Suppressor macrophage (primary cell): ENCODE measurements at places on chromosomes 6 and 20.

DNA sequence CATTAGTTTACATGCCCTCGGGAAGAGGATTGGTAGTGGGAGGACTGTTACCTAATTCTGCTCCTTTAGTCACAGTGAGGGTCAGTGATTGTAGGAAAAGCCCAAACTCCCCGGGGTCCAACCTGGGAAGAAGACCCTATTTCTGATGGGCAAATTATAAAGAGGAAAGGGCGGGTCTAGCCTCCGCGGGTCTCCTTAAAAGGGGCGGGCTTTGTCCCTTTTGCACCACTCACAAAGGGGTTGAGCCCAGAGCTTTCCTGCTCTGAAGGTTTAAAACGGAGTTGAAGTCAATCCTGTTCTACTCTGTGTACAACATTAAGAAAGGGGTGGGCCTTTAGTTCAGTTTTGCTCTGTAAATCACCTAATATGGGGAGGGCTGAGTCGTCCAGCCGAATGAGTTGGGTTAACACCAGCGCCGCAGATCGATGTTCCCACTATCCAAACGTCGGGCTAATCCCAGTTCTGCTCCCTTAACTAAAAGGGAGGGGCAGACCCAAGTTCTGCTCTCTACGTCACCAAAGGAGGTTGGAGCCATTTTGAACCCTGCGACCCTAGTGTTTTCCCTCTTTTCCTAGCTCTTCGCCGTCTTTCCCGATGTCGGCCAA, 920 bp upstream of the RNF5 start:
- DNase-seq: no peak

GRCh38 chr6:27126815-27127537, 120.5 kb upstream of the PRSS16 start:
- DNase-seq: peak; percentile 95

DNA sequence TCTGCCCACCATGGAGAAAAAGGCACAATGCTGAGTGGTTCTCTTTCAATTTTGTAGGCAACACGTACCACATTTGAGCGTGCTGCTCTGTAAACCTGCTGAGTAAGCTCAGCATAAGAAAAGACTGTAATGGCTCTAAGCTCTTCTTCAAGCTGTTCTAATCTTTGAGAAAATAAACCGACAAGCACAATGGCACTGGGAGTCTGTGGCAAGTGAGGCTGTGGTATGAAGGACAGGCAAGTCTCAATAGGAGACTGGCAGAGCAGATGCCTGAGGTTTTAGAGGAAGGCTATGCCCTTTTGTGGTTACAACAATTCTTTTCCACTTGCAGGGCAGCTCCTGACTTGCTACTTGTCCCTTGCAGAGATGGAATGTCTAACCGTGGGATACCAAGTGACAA, 136.7 kb upstream of the EXOC2 start:
- DNase-seq: no peak

DNA sequence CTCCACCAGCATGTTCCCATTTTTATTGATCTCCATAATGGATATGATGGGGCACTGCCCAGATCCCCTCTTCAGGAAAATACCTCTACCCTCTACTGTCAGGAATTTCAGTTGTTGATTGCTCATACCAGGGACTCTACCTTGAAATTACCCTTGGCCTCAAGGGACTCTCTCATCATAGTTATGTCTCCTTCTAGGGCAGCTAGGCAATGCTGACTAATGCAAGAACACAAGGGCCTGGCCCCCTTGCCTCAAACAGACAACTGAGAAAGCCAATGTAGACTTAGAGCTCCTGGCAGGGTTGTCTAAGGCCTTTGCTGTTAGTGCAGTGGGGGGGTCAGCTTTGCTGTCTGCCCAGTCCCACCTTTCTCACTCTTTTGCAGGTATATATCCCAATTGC, 493.1 kb downstream of the BTBD3 start:
- DNase-seq: no peak

DNA sequence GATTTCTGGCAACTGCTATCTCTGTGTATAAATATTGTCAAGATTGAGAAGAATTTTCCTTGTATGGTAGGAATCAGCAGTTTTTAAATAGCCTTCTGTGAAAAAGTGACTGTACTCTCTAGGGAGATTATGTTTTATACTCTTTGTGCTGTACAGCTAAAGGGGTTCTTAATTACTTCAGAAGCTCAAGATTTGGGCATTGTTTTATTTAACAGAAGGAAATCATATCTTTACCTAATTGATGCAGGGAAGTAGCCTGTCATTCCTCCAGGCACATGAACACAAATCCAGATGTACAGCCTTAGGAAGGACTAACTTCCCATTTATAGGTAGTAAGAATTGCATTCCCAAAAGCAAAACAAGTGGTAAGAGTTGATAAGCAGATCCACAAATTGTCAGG, 1.3 kb downstream of the CALHM5 start:
- no peak for DNase-seq

DNA sequence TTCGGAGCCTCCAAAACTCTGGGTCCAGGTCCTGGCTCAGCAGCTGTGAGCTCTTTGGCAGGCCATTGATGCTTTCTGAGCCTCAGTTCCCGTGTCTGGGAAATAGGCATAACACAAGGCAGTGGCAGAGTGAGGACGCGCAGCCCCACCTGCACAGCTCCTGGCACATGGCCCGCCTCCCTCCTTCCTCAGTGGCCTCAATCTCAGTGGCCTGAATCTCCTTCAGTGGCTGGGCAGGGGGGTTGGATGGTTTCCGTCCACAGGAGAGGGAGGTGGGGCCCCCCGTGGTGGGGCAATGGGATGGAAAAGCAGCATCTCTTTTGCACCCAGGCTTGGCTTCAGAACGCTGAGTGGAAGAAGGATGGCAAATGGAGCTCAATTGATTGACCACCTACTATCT, 5.1 kb downstream of the RSPO4 start:
- DNase-seq: no peak

DNA sequence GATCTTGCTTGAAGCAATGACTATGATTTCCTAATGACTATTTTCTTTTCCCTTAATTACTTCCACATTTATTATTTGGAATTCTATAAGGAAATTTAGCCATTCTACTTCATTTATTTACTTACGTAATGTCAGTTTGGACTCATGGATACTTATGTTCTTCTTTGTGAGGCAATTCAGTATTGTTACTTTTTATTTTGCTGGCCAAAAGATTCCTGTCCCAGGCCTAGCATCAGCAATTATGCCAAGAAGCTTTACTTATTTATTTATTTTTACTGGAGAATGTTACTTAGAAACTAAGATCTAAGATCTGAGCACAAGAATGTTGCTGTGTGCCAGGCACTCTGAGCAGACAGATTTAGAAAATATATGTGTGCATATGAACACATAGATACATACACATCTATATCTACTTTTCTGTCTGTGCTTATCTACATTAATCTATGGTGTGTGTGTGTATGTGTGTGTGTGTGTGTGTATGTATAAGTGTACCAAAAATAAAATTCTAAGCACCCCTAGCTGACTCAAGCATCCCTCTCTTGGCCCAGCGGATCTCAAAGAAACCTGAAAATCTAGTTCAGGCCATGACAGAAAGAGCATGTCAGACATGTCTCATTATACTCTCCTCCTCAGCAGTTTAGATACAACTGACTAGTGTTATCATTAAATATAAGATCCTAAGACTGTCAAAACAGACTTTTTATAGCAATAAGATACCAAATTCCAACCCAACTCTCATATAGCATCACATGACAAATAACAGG, 640.0 kb upstream of the GJE1 start:
- no peak for DNase-seq

DNA sequence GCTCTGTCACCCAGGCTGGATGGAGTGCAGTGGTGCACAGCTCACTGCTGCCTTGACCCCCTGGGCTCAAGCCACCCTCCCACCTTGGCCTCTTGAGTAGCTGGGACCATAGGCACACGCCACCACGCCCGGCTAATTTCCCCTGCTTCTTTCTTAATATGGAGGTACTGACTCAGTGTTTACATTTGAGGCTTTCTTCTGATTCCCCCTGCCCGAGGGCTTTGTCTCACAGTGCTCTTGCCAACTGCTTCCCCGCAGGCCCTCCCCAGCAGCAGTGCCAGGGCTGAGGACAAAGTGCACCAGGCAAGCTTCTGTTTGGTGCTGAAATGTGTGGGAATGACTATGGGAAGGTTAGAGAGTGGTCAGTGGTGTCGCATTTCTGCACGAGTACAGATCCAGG, 34.8 kb downstream of the NR2E1 start:
- DNase-seq: no peak

DNA sequence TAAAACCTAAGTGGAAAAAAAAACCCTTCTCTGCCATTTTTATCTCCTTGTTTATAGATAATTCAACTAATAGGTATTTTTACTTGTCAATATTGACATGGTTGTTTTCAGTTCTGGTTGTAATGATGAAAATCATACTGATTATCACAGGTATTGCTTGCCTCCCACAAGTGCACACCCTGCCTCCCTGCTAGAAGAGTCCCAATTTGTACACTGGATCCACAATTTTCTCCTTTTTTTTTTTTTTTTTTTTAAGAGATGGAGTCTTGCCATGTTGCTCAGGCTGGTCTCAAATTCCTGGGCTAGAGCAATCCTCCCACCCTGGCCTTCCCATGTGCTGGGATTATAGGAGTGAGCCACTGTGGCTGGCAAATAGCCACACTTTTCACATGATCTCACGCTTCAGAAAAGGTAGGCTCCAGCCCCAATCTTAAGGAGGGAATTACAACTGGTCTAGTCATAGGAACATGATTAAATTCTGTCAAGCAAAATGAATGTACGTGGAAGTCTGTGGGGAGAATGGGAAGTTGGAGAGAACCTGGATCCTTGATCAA, 12.3 kb downstream of the DYNLT2 start:
- no peak for DNase-seq

GRCh38 chr6:12813321-12813720, 96.8 kb downstream of the PHACTR1 start:
- no peak for DNase-seq

- DNase-seq: no peak
These were observed 554 bp upstream of the LAMA4 start for GRCh38 chr6:112254921-112255320.

DNA sequence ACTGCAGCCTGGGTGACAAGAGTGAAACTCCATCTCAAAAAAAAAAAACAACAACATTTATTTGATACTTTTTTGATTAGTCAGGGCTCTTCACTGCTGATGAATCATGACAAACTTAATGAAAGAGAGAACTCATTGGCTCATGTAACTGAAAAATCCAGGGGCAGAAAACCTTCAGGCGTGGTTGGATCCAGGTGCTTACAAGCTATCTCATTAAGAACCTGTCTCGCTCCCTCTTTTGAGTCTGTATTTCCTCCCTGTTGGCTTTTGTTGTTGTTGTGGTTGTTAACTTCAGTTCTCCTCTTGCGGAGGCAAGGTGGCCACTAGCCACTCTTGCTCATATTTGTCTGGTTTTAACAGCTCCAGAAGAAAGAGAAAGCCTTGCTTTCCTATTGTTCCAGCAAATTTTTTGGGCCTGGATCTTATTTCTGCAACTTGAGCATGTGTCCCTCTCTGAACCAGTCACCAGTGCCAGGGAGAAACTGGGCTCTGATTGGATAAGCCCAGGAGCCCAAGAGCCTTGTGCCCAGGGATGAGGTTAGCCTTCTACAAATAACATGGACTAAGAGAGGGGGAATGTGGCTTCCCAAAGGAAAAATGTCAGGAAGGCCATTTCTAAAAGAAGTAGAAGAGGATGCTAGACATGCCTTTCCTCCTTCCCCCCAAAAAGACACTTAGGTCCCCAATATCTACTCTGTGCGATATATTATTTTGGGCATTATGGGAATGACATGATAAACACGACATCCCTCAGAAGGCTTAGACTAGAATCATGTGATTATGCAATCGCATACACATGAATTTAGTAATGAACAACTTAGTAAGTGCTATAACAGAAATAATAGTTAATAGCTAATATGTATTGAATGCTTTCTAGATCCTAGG, 64.5 kb downstream of the PHACTR2 start:
- no peak for DNase-seq

- peak; percentile 92 for DNase-seq
These were observed 12.6 kb upstream of the ADA start for GRCh38 chr20:44664131-44664530.

GRCh38 chr6:169824021-169824420, 72.6 kb downstream of the ERMARD start:
- DNase-seq: no peak

- DNase-seq: peak; percentile 47
These were observed 1.6 kb upstream of the LY86 start for GRCh38 chr6:6586671-6587526.

GRCh38 chr6:20319520-20320357, 81.9 kb upstream of the E2F3 start:
- DNase-seq: peak; percentile 90

GRCh38 chr6:33583591-33584155, 3.6 kb upstream of the BAK1 start:
- no peak for DNase-seq

GRCh38 chr20:44422083-44422482, 53.6 kb upstream of the TTPAL start:
- peak; percentile 73 for DNase-seq

DNA sequence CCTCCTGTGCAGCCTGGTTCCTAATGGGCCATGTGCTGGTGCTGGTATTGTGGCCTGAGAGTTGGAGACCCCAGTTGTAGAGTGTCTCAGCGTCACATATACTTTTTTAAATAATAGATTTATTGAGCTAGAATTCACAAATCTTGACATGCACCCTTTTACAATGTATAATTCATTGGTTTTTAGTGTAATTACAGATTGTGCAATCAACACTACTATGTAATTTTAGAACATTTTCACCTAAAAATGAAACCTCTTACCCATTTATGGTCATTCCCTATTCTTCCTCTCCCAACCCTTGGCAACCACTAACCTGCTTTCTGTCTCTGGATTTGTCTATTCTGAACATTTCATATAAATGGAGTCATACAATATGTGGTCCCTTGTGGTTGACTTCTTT, 10.6 kb downstream of the PRIM2 start:
- no peak for DNase-seq

GRCh38 chr6:166005401-166005943, 162.2 kb downstream of the TBXT start:
- DNase-seq: no peak

DNA sequence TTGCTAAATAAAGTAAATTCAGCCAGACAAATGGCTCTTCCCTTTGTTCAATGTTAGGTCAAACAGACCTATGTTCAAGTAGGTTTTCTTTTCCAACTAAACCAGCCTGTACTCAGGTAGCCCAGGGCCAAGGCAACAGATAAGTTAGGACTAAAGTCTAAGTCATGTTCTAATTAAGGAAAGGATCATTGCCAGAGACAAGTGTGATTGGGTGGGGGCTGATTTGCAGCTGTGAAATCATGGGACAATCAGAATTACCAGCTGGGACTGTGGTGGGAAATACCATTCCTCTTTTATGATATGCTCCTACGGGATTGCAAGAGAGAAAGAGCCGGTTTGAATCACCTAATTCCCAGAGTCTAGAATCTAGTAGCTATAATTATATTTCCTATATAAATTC, 4.2 kb upstream of the FBXO30 start:
- no peak for DNase-seq

DNA sequence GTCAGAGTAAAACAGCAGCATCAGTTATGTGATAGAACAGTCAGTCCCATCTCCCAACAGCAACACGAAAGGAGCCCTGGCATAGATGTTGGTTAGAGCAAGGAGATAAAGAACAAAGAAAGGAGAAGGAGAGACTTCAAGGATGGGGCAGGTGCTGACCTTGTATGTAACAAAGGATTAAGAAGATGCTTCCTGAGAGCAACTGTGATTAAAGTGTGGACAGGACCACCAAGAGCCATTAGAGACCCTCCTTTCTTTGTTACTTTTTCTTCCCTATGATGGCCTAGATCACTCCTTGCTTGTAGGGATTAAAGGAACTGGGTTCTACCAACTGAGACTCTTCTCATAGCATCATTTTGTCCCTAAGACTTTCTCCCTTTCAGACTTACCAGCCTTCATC, 75.2 kb upstream of the GPR6 start:
- DNase-seq: no peak

- no peak for DNase-seq
These were observed 10.0 kb downstream of the AFDN start for GRCh38 chr6:167836721-167837120.

- no peak for DNase-seq
These were observed 68.5 kb upstream of the DUSP22 start for GRCh38 chr6:223763-224162.
